ENCODE measurements at places on chromosomes 5 and 9. TPM values are rescaled to one million over a fixed set of nuclear protein-coding genes. Genes with fewer than 3 reads are reported as not detected.

The UGT3A2 gene
- not detected for total RNA-seq

The AMACR gene
- 5.9 TPM for total RNA-seq

The ADAMTSL1 gene
- total RNA-seq = 0.95 TPM

The KLHL3 gene
- total RNA-seq = not detected

The ADGRD2 gene
- total RNA-seq = not detected

The PDLIM7 gene
- 274 TPM for total RNA-seq

The FOXI1 gene
- not detected for total RNA-seq

The ARHGEF39 gene
- 0.41 TPM for total RNA-seq

The ACOT12 gene
- not detected for total RNA-seq

The SPTLC1 gene
- total RNA-seq = 115 TPM

The C6 gene
- total RNA-seq = not detected

The GPSM1 gene
- total RNA-seq = 63.0 TPM

The PCDHB5 gene
- total RNA-seq = 27.3 TPM

The LCN6 gene
- not detected for total RNA-seq

The NR5A1 gene
- not detected for total RNA-seq

The MUSK gene
- total RNA-seq = 0.16 TPM

The PTGES gene
- total RNA-seq = 2.4 TPM

The CDKN2A gene
- 290 TPM for total RNA-seq

The CAMK4 gene
- 2.7 TPM for total RNA-seq

The PCDHB13 gene
- total RNA-seq = 1.3 TPM

The NUTM2G gene
- total RNA-seq = not detected

The FOXD4L3 gene
- not detected for total RNA-seq

Data from SJSA1 (cell line).